HFF-Myc (cell line): ENCODE measurements at places on chromosomes 6 and 20.

- DNase-seq: no peak
Observed at GRCh38 chr6:382883-383810, 8.4 kb upstream of the IRF4 start.

DNA sequence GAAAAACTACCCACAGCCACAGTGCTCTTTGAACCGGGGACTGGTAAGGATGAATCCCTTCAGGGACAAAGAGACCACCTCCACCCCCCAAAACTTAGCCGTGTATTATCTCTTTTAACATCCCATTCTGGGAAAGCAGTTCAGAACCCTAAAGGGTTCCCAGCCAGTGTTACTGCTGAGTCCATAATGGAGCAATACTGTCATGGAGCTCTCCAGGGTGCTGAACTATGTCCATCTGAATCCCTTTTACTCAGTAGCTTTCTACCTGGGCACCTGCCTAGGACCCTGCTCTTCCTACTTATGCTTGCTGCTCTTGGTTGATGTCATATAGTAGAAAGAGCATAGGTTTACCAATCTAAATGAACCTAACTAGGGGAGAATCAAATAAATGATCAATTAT, 22.3 kb upstream of the SAYSD1 start:
- peak; percentile 32 for DNase-seq

DNA sequence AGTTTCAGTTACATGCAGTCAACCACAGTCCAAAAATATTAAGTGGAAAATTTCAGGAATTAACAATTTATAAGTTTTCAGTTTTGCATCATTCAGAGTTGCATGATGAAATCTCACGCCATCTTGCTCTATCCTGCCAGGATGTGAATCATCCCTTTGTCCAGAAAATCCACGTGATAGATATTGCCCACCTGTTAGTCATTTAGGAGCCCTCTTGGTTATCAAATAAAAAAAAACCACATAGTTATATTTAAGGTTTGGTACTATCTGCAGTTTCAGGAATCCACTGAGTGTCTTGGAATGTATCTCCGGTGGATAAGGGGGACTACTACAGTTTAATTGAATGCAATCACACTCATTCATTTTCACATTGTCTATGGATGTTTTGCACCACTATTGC, 1249.0 kb upstream of the CITED2 start:
- DNase-seq: peak; percentile 77

DNA sequence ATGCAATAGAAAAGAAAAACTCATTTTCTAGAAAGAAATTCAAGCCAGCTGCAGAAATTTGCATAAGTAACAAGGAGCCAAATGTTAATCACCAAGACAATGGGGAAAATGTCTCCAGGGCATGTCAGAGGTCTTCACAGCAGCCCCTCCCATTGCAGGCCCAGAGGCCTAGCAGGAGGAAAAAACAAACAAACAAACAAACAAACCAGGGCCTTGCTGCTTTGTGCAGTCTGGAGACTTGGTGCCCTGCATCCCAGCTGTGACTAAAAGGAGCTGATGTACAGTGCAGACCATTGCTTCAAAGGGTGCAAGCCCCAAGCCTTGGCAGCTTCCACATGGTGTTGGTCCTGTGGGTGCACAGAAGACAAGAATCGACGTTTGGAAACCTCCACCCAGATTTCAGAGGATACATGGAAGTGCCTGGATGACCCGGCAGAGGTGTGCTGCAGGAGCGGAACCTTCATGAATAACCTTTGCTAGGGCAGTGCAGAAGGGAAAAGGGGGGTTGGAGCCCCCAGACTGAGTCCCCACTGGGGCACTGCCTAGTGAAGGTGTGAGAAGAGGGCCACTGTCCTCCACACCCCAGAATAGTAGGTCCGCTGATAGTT, 110.9 kb upstream of the AKAP12 start:
- DNase-seq: no peak

DNA sequence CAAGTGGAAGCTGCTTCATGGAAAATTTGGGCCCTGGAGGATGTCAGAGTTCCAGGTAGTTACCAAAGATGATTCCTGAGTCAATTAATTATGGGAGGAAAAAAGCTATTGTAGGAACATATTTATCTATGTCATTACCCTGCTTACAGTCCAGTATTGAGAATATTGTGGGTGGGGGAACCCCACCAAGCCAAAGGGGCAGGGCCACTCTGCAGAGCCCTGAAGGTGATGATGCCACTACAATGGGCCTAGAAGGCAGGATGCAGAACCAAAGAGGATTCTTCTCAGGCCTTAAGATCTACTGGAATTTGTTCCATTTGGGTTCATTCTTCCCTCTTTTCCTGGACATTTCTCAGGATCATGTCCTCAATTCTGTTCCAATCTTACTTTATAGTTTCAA, 375.2 kb upstream of the MARCKS start:
- no peak for DNase-seq

- no peak for DNase-seq
Observed at GRCh38 chr20:10672624-10673127, 1.1 kb downstream of the JAG1 start.

DNA sequence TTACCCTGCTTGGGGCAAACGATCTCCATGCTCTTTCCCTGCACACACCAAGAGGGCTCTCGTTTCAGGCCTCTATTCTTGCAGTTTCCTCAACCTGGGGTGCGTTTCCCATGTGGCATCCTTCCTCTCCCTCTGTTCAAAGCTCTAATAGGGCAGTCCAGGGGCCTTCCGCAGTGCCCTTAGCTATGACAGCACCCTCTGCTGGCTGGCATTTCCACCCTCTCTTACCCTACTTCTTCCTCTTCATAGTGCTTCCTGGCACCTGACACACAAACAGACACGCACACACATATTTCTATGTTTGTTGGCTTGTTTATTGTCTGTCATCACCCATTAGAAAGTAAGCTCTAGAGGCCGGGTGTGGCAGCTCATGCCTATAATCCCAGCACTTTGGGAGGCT, 294.0 kb downstream of the CLIC5 start:
- DNase-seq: no peak

- DNase-seq: no peak
Observed at GRCh38 chr6:75751443-75751842, 2.4 kb downstream of the MYO6 start.

GRCh38 chr6:123551939-123552707, 84.6 kb downstream of the TRDN start:
- DNase-seq: no peak

DNA sequence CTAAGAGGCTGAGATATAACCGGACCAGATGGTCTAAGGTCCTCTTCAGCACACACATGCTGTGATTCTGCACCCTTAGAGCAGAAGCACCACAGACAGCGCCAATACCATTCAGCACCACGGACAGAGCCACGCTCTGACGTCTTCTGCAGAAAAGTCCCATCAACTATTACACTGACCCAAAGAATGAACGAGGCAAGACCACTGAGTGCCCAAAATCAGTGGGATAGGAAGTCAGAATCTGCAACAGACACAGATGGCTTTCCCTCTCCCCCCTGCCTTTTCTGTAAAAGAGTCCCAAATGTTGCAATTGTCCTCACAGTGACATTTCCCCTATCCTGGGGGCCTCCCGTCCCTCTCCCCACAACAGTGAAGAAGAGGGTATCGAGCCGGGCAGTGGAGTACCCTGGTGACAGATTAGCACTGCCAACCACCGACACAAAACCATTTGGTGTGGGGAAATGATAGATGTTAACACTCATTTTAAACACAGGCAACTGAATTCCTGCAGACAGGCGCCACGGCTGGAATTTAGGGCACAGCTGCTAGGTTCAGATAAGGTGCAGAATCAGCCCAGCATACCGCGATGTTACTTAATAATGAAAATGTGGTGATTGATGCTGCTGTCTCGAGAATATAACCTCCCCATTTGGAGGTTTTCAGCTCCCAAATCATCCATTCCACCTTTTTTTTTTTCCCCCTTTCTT, 66.6 kb upstream of the CTNNBL1 start:
- peak; percentile 52 for DNase-seq

- DNase-seq: peak; percentile 91
Observed at GRCh38 chr20:14337400-14338171, at the start of gene FLRT3. FLRT3 (minus strand) TSS chr20:14337612; CDS start chr20:14327506, 10,106 bp downstream.

GRCh38 chr6:31900917-31901414, 920 bp downstream of the ZBTB12 start:
- DNase-seq: no peak

DNA sequence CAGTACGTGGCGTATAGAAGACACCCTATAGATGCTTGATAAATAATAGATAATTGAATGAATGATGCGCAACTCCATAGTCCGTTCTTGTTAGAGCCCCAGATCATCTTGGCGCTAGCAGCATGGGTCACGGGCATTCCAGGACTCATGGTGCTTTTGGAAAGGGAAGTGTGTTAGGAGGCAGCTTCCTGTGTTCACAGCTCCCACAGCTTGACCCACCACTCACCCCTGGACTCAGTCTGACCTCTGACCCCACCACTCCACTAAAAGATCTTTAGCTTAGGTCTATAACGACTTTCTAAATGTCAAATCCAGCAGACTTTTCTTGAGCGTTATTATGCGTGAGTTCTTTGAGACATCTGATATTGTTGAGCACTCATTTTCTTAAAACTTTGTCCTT, 35.8 kb upstream of the KIF16B start:
- no peak for DNase-seq

GRCh38 chr6:32991972-32992371, 17.4 kb downstream of the HLA-DOA start:
- DNase-seq: no peak

- no peak for DNase-seq
Observed at GRCh38 chr6:34576286-34576955, 20.3 kb upstream of the SPDEF start.

- DNase-seq: no peak
Observed at GRCh38 chr20:61193164-61193563, 58.9 kb upstream of the CDH4 start.

DNA sequence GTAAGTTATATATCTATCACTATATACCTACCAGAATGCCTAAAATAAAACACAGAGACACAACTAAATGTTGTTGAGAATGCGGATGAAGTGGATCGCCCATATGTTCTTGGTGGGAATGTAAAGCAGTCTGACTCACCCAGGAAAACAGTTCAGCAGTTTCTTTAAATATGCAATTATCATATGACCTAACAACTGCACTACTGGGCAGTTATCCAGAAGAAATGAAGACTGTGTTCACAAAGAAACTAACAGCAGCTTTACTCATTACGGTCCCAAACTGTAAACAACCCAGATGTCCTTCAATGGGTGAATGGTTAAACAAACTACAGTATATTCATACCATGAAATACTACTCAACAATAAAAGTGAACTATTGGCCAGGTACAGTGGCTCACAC, 14.3 kb upstream of the ZC3H12D start:
- DNase-seq: peak; percentile 87

DNA sequence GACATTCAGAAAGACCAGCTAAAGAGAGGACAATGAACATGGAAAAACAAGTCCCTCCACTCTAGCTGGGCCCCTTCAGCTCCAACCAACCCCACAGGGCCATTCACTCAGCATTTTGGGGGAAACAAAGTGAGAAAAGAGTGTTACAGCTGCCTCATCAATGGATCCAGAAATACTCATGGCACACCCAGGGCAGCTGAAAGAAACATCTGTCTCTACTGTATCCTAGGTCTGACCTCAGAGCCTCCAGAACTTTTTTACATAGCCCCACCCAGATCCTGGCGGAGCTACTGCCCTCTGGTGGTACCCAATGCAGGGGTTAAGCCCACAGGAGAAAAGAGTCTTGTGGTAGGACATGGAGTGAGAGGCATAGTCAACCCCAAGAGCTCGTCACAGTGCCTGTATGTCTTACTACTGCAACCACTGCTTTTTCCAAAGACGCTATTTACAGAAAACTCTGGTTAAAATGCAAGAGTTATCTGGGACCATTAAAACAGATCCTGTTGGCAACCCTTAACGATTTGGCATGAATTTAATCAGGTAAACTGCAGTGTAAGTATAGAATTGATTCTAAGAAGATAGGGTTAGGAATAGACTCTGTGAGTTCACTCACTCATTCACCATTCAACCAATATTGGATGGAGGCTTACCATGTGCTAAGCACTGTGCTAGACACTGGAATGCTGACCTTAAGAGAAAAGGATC, 37.4 kb upstream of the FAM83C start:
- no peak for DNase-seq

DNA sequence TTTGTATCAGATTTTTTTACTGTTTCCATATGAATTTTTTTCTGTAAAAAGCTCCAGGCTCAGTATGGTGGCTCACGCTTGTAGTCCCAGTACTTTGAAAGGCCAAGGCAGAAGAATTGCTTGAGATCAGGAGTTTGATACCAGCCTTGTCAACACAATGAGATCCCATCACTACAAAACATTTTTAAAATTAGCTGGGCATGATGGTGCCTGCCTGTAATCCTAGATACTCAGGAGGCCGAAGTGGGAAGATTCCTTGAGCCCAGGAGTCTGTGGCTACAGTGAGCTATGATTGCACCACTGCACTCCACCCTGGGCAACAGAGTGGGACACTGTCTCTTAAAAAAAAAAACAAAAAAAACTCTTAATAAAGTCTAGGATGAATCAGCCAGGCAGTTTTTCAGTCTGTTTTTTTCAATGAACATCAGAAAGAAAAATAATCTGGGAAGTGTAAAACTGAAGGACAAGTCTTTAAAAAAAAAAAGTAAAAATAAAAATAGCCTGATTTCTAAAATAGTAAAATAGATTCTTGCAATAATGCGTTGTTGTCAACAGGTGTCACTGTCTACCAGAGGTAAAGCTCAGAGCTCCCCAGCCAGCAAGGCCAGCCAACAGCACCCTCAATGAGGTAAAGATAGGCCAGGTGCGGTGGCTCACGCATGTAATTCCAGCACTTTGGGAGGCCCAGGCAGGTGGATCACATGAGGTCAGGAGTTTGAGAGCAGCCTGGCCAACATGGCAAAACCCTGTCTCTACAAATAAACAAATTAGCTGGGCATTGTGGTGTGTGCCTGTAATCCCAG, 9.3 kb upstream of the ATG5 start:
- DNase-seq: no peak

DNA sequence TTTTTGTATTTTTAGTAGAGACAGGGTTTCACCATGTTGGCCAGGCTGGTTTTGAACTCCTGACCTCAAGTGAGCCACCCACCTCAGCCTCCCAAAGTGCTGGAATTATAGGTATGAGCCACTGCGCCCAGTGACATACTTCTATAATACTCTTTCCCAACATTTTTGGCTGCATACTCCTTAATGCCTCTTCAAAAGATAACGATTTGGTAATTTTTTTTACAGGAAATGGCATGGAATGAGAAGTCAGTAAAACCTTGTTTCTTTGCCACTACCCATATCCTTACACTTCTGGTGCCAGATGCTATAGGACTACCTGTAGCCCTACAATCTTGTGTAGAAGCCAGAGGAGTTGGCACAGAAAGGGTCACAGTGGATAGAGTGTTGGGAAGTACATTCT, 41.4 kb upstream of the SGK1 start:
- no peak for DNase-seq

DNA sequence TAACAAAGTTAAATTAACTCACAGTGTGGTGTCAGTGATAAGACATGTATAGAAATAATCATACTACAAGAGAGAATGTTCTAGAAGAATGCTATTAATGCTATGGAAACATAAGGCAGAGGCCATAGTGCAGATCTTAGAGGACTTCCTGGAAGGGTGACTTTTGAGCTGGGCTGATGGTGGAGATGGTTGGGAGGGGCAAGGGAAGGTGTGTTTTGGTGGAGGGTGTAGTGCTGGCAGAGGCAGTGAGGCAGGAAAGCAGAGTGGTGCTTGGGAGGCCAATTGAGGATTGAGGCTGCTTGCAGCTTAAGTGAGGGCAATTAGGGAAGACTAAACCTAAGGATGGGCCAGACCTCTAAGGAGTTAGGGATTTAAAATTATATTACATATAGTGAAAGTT, 58.5 kb upstream of the FNDC1 start:
- DNase-seq: no peak

GRCh38 chr20:60137657-60138245, 179.5 kb downstream of the CDH26 start:
- DNase-seq: no peak
